ENCODE measurements at places on chromosomes 4 and X.

- DNase-seq: no peak
Measured at GRCh38 chr4:117692538-117692937, 341.7 kb upstream of the NDST3 start.

DNA sequence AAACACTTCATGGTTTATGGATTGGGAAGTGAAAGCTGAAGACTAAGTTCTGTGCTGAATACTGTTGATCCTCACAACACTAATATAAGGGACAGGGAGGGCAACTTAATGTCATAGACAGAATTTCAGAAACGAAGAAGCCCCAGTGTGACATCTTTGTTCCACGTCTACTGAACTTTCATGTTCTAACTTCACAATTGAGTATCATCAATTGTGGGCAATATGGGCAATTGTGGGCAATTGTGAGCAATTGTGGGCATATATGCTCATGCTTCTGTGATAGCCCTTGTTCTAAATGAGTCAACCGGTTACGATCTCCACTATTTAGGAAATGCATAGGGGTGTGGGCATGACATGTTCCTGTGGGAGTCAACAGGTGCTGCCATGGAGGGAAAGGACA, 33.7 kb downstream of the CYBB start:
- DNase-seq: no peak

- no peak for DNase-seq
Measured at GRCh38 chrX:47497271-47497888, 14.4 kb upstream of the ZNF41 start.

DNA sequence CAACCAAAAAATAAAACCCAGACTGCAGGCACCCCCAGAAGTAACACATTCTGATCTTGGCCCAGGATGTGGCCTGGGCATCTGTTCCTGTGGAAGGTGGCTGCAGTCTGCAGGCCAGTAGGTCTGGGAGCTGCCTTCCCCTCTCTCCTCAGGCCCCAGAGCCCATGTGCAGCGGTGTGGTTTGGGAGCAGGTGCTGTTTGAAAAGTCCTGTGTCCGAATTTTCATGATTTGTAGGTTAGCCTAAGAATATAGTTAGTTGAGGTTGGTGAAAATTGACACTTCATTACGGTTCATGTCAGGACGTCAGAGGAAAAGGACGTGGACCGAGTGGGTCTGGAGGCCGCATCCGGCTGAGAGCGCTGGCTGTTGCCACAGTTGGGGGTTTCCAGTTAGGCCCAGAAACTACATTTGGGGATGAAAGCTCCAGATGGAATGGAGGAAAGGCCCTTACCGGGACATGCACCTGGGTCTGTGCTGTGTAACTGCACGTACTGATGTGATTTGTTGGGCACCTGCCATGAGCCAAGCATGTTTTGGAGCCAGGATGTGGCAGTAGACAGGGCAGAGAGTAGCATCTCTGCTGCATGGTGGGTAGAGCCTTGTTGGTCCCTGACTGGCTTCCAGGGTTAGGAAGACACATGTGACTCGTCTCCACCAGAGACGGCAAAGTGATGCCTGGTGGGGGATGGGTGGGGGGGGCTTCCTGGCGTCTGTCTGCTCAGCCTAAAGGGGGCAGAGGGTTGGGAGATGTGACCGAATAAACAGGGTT, 21.7 kb upstream of the HGFAC start:
- no peak for DNase-seq

DNA sequence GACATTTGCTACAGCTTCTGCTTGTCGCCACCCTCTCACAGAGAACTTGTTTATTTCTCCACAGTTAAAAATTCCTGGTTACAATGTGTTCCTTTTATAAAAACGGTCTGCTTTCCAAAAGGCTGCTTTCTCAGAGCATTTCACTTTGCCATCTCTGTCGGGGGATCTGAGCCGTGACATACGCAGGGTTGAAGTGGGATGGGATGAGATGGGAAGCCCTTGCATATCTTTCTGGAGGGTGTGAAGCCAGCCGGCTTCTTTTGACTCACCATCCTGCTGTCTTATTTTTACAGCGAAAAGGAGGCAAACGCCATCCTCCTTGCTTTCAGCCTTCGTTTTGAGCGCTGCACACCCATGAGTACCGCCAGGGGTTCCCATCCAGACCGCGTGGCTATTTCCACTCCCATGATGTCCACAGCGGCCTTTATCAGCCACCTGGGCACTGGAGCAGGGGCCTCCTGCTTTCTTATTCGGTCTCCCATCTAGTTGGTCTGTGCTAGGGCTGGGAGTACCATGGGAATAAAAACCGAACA, 99.8 kb upstream of the GATB start:
- no peak for DNase-seq

GRCh38 chr4:87427518-87427868, 5.1 kb downstream of the NUDT9 start:
- DNase-seq: no peak

- no peak for DNase-seq
Measured at GRCh38 chrX:11151799-11152559, 40.8 kb downstream of the HCCS start.

GRCh38 chr4:4856071-4857000, 3.1 kb upstream of the MSX1 start:
- no peak for DNase-seq

DNA sequence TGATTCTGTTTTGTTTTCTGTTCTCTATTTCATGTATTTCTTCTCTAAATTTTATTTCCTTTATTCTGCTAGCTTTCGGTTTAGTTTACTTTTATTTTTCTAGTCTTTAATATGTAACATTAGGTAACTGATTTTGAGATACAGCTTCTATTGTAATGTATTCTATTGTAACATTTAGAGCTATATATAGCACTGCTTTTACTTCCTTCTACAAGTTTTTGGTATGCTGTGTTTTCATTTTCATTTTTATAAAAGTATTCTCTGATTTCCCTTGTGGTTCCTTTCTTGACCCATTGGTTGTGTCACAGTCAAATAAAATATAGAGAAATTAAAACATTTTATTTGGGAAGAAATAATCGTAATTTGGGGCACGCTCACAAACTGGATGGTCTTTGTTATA, 13.9 kb upstream of the CT47A1 start:
- DNase-seq: no peak

Measured in T-helper 2 cell treated with Interferon-gamma antibody and Interleukin-4, amounts not matched to agents 5 μg/mL and 100 μg/mL, for 36 hours (primary cell).